NT2/D1 (cell line): ENCODE measurements at places on chromosomes 6 and 20.

DNA sequence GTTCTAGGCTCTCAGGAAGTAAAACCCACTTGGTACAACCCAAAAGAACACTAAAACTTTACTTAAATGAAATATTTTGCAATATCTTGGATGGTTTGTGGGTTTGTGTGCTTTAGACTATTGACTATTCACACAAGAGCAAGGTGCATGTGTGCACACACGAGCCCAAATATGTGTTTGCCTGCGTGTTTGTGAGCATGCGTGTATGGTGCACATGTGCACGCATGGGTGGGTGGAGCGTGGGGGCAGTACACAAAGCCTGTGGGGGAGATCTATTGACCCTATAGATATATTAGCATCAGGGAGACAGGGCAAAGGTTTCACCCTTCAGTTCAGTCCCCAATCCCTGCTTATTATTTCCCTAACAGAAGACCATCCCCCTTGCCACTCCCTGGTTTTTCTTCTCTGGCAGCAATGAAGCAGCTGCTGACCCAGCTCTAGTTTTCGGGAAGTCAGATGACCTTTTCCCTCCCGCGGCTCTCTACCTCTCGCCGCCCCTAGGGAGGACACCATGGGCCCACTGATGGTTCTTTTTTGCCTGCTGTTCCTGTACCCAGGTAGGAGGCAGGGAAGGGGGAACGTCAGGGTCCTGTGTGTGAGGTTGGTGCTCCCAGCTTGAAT, at the start of gene C2:
TSS of gene C2 (plus strand) at position 476 of the 621 bp plus-strand sequence. CDS start at position 512, 36 bp downstream.
- no peak for DNase-seq

GRCh38 chr6:9494864-9495263, 920.0 kb downstream of the TFAP2A start:
- DNase-seq = no peak

DNA sequence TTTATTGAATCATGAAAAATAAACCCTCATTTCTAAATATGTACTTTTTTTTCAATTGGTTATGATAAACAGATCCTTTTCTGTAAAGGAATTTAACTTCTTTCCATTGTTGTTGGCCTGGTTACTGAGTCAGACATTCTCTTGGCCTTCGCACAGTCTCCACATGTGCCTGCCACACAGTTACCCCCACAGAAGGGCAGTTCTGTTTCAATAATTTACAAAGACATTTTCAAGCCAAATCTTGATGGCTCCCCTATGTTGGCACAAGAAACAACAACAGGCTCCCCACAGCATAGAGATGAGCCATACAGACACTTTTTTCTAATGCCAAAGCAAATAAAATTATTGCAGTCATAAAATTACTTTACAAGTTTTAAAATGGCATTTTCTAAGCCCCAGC, 55.6 kb upstream of the BEND6 start:
- no peak for DNase-seq

GRCh38 chr20:59352990-59353389, 52.6 kb downstream of the EDN3 start:
- no peak for DNase-seq

- no peak for DNase-seq
Measured at GRCh38 chr6:6395581-6396197, 75.2 kb upstream of the F13A1 start.

GRCh38 chr6:100186552-100186951, 192.5 kb upstream of the MCHR2 start:
- DNase-seq = no peak

DNA sequence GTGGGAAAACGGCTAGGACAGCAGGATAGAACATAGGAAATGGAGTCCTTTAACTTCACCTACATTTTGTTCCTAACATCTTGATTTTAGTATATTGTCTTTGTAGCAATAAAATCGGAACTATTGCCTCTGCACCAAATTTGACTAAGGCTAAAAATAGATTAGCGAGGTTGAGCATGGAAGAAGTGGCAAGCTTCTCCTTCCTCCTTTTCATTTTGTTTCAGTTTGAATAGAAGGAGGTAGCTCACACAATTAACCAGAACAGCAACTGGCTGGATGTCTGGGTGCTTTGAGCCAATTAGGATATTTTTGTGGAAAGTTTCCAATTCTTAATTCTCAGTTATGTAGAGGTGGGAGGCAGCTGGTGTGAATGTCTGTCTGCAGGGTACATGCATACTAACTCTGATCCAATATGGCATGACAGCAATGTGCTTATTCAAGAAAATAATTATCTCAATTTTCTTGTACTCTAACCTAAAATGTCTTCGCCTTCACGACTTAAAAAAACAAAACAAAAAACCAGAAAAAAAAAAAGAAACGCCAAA, 3.1 kb upstream of the HECA start:
- DNase-seq = no peak

DNA sequence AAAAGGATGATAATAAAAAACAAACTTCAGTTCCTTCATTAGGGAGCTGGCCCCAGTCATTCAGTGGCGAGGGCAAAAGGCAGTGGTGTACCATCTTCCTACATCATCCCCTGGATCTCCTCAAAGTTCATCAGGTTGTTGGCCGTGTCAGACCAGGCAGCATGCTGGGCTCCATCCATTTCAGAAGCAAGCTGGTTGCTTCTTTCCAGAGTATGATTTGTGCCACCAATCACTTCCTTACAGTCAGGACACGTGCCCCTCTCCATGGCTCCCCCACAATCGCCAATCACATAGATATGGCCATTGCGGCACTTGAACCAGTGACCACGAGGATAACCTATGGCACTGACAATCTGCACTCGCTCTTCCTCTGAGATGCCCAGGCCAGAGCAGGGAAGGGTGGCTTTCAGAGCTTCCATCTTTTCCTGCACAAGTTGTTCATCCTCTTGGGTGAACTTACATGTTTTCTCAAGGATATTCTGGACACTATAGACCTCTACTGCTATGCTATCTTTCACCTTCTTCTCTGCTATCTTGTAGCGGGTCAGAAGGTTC, 28.0 kb downstream of the DDX27 start:
- no peak for DNase-seq

DNA sequence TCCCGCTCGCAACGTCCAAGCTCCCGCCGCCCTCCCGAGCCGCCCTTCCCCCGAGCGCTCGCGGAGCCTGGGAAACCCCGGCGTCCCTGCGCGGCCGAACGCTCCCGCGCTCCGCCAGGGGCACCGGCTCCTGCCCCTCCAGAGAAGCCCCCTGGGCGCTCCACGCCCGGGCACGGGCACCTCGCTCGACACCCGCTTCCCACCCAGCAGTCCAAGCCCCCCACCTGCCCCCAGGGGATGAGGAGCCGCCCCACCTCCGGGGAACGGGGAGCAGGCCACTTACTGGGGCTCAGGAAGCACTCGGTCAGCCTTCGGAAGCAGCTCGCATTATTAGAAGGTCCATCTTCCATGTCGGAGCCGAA, 1.4 kb downstream of the PDE10A start:
- DNase-seq = no peak

GRCh38 chr6:83132121-83132520, 60.9 kb downstream of the PGM3 start:
- DNase-seq = no peak

DNA sequence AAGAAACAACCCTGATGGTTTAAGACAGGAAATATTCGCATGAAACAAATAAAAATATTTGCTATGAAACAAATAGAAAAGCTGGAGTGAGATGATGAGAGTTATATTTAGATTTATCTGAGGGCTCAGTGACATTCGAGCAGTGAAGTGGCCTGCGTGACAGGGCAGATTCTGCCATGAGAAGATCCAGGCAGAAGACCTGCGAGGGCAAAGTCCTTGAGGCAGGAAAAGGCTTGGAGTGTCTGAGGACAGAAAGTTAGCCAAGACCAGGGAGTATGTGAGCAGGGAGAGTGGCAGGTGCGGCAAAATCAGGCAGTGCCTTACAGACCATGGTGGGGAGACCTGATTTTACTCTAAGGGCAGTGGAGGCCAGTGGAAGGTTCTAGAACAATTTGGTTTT, 66.9 kb upstream of the RIN2 start:
- no peak for DNase-seq

DNA sequence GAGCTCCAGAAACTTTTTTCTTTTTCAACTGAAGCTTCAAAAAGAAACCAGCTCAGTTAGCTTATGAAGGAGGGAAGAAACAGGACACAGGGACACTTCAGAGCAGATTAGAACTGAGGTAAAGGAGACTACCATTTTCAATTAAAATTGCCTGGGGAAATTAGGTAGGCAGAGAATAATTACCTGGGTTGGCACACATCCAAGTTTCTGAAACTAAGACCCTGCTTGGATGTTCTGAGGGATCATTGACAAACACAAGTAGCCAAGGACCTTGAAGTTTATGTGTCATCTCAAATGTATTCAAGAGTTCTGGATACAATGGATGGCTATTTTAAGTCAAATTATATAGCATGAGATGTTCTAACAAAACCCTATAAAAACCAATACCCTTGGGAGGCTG, 137.6 kb downstream of the PLCB4 start:
- DNase-seq = no peak

DNA sequence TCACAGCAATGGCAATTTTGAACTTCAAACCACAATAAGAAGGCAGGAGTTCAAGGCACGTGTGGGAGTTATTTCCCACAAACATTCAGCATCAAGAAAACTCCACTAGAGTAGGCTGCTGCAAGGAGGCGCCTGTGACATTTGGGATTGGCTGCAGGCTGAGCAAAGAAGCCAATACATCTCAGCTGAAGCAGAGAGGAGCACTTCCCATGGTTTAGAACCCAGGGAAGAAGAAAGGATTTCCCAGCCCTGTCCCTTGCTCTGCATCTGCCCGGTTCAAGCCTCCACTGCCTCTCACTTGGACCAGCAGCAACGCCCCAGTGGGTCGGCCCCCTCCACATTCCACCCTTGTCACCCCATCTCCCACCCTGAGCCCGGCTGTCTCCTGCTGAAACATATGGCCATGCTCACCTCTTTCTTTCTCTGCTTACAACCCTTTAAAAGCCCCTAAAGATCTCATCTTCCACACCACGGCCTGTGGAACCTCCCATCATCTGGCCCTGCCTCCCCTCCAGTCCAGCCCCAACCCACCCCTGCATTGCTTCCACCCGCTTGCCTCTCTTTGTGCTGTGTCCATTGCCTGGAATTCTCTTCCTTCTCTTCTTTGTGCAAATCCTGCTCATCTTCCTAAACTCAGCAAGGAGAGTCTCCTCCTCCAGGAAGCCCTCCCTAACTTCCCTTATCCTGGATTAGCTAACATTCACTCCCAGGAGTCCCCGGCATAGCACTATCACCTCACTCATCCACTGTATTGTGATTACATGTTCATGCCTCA, 128.3 kb downstream of the ANKRD60 start:
- no peak for DNase-seq

DNA sequence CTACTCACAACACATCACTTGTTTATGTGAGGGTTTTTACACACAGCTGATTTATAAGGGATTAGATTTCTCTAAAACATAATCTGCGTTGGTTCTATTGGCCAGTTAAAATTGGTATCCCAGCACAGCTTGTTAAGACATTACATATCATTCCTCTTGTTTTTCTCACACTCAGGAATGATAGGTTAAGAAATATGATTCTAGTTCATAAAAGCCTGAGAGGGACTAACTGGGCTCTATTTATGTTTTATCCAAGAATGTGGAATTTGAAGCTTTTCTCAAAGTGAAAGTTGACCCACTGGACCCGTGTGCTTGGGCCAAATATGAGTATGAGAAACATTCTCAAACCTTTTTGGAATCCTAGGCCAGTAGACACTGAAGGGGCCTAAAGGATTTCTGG, 117.3 kb downstream of the TMEM170B start:
- no peak for DNase-seq
